ENCODE measurements at places on chromosomes 5 and 9.

- no peak for DNase-seq
These were observed 173.0 kb upstream of the FBXL7 start for GRCh38 chr5:15326932-15327331.

DNA sequence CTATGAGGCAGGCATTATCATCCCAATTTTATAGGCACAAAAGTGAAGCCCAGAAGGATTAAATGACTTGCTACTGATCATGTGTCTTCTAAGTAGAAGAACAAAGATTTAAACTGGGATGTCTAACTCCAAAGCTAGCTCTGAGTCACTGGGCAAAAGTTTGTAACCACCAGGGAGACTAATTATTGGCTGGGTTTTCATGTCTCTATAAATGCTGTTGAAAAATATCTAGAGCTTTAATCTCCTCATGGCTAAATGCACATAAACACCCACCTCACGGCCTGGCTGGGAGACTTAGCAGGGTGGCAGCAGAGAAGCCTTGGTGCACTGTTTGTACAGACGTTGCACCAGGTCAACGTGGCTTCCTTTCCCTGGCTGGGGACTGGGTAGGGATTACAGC lies 144.6 kb downstream of the MELK start:
- DNase-seq: peak; percentile 25

- no peak for DNase-seq
These were observed 87.6 kb downstream of the DAP start for GRCh38 chr5:10673407-10673806.

DNA sequence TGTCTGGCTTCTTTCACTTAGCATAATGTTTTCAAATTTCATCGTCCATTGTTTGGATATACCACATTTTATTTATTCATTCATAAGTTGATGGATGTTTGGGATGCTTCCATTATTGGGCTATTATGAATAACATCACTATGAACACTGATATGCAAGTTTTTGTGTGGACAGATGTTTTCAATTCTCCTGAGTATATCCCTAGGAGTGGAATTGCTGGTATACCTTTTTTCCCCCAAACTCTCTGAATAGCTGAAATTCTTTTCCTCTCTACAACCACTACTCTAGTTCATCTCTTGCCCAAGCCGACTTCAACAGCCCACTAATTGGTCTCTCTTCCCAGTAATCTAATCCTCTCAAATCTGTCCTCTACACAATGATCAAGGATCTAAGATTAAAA lies 4.7 kb upstream of the ZFR start:
- peak; percentile 35 for DNase-seq

- peak; percentile 52 for DNase-seq
These were observed 40.8 kb downstream of the LIFR start for GRCh38 chr5:38515646-38516045.

DNA sequence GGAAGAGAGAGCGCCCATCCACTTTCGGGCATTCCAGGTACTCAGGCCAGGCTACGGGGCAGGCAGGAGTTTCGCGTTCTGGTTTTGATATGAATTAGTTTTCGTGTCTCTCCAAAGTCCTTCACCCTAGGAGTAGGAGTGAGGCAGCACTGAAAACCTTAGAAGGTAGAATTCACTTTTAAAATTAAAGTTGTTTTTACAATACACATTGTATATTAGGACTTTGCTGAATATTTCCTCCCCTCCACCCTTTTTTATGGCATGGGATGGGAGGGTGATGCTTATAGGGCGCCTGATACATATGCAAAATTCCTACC lies 747 bp downstream of the ITGA1 start:
- no peak for DNase-seq

DNA sequence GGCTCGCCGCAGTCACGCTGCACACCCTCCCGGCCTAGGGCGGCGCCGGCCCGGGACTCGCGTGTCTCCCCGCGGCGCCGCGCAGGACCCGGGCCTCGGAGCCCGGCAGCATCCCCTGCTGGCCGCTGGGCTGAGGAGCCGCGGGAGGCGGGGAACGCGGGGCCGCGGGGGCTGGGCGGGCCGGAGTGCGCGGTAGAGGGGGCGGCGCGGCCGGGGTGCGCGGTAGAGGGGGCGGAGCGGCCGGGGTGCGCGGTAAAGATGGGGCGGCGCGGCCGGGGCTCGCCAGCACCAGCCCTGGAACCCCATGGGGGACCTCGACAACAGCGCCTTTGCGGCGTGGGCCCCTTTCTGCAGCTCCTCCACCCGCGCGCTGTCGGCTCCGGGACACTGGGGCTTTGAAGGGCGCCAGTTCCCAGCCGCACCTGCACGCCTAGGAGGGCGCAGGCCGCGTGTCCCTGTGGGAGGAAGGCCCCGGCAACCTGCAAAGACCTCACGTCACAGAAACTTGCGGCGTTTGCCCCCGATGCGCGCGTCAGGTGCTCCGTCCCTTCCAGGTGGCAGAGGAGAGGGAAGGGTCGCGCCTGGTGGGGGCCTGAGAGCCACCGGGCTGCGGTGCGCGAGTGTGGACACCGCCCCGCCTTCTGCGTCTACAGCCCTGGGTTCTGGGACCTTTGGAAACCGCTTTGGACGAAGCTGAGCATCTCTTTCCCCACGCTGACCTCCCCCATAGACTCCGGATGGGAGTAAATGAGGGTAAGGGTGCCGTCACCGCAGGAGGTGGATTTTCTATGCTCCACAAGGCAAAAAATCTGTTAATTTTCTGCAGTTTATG lies 49.6 kb downstream of the NSUN2 start:
- DNase-seq: peak; percentile 33

DNA sequence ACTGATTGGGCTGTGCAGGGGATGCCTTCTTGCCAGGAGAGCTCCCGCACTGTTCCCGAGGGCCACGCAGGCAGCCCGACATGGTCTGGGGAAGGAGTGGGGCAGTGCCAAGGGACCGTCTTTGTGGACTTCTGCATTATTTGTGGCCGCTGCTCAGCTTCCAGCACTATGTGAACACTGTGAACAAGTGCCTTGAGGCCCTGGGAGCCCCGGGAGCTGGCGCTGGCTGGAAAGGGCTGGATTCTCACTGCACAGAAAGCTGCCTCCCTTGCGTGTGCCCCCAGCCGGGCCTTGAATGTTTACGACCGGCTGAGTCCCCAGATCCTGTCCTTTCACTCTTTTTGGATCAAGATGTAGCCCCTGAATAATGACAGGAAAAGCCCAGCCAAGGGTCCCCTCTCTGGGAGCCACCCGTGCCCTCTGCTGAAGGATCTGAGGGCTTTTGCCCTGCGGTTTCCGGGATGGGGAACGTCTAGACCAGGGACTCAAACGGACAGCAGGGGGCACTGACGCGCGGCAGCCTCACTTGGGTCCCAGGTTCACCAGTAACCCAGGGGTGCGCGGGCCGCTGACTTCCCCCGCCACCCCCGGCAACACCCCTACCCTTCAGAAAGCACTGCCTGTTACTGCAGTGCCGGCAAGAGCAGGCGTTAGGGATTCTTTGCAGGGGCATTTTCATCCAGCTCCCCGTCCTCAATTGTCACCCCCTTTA lies 98.9 kb upstream of the FCN2 start:
- DNase-seq: no peak

DNA sequence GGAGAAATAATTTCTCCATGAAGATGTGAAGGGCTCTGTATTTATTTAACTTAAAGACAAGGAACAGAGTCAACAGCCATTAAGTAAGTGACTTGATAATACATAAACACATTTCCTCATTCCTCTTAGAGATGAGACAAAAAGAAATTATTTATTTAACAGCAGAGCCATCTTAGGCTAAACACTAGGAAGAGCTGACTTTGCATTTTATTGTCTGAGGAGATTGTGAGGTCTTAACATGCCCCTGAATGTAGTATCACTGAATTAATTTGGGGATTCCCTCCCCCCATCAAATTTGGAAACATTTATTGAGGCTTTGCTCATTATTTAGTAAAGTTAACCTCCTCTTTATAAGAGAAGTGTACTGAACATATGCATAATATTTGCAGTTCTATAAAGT lies 35.2 kb downstream of the TAS2R1 start:
- DNase-seq: no peak

GRCh38 chr9:134179918-134180785 lies 15.8 kb upstream of the RNU6ATAC start:
- no peak for DNase-seq

DNA sequence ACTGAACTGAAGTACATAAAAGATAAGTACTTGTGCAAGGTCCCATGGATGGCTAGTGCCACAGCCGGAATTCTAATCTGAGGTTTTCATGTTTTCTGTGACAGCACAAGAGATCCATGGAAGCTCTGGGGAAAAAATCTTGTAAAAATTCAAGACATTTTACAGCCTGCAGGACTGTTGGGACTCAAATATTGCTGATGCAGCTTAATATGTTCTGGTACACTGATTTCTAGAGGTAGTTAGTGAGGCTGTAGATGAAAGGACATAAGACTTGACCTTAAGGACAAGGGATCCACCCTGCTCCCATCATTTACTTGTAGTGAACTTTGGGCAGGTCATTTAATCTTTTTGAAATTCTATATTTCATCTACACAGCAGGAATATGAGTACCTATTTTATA lies 390.4 kb downstream of the TLE4 start:
- DNase-seq: no peak

GRCh38 chr5:109971968-109972367 lies 282.2 kb downstream of the MAN2A1 start:
- DNase-seq: no peak

DNA sequence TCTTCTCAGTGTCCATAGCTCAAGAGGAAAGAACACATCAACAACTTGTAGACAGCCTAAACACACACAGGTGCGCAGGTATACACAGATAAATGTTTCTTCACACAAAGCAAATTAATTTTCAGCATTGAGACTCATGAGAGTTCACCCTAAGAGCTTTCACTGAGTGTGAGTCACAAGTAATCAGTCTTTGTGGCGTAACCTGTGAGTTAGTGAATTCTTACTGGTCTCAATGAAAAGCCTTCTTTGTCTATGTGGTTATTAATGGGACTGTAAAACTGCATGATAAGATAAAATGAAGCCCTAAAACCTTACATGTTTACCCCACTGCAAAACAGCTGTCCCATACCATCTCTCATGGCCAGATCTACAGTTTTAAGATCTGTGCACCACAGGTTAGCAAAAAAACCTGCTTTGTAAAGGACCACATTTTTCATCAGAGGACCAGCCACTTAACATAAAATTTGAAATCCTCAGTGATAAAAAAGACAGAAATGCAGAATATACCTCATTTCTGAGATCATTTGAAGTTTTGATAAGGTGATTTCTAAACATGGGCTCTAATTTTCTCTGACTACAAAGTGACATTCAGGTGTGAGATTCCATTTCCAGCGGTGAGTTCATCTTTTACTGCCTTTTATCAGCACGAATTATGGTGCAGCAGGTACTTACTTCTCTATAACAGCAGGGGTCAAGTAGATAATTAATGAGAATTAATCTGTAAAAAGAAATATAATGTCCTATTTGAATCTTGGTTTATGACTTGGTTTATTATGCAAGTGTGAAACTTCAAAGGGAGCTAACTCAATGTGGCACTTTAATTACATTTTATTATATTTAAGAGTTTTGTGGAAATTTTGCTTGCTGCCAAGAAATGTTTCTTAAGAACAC lies 335.7 kb upstream of the PIK3R1 start:
- peak; percentile 29 for DNase-seq

- no peak for DNase-seq
These were observed 21.4 kb downstream of the IPPK start for GRCh38 chr9:92648474-92648971.

DNA sequence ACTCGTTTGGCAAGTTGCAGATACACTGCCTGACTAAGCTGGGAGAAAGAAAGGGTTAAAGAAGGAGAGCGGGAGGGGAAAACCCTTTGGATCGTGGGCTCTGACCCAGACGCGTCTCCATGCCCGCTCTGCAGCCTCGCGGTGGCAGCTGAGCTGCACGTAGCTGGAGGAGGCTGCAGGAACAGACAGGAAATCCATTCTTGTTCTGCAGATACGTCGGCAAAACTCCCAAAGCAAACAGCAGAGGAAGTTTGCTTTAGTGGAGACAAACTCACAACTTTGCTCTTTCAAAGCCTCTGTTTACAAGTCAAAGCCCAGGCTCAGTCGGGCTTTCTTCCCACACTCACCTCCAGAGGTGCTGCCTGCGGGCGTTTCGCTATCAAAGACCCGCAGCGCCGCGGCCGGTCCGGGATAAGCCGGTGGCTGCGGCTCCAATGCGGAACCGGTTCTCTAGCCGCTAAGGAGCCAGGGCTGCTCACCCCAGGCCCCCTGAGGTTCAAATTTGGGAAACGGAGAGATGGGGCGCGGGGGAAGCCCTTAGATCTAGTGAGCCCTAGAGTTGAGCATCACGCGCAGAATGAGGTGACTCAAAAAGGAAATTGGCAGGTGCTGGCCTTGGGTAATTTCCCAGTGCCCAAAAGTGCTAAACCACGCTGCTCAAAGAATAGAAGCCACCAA lies 60.7 kb downstream of the MAT2B start:
- peak; percentile 35 for DNase-seq

- peak; percentile 0 for DNase-seq
These were observed 370.6 kb downstream of the DMRTA1 start for GRCh38 chr9:22817181-22817580.

- no peak for DNase-seq
These were observed 14.4 kb downstream of the IL9 start for GRCh38 chr5:135881244-135881643.

DNA sequence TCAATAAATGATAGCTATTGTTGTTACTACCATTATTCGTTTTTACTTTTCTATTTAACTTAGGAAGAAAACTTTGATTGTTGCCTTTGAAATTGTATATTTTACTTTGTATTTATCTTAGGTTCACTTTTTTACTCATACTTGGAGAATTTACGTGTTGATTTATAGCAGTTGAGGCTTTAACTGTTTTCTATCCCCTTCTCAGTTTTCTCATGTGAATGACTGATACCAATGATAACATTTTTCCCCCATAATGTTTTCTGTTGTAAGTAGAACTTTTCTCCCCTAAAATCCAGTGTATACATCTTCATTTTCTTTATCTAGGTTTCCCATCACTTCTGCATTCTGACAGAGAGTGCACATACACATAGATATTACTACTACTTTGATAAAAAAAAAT lies 54.4 kb downstream of the FSD1L start:
- peak; percentile 46 for DNase-seq

DNA sequence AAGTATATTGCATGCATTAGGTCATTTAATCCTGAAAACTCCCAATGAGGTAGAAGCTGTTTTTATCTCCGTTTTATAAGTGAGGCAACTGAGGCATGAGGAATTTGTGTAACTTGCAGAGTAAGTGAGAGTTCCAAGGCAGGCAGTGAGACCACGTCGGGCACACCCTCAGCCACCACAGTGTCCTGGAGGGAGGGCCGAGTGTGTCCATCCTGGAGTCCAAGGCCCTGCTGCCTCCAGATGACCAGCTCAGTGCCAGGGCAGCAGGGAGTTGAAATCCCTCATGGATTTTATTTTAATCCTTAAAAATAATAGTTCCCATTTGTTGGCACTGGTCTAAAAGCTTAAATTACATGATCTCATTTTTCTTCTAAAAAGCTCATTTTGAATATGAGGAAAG lies 104.6 kb upstream of the SMIM23 start:
- no peak for DNase-seq
